ENCODE measurements at places on chromosomes 7 and 10.

GRCh38 chr10:88687853-88688467 is 18.1 kb upstream of the LIPK start:
- peak; percentile 19 for DNase-seq

DNA sequence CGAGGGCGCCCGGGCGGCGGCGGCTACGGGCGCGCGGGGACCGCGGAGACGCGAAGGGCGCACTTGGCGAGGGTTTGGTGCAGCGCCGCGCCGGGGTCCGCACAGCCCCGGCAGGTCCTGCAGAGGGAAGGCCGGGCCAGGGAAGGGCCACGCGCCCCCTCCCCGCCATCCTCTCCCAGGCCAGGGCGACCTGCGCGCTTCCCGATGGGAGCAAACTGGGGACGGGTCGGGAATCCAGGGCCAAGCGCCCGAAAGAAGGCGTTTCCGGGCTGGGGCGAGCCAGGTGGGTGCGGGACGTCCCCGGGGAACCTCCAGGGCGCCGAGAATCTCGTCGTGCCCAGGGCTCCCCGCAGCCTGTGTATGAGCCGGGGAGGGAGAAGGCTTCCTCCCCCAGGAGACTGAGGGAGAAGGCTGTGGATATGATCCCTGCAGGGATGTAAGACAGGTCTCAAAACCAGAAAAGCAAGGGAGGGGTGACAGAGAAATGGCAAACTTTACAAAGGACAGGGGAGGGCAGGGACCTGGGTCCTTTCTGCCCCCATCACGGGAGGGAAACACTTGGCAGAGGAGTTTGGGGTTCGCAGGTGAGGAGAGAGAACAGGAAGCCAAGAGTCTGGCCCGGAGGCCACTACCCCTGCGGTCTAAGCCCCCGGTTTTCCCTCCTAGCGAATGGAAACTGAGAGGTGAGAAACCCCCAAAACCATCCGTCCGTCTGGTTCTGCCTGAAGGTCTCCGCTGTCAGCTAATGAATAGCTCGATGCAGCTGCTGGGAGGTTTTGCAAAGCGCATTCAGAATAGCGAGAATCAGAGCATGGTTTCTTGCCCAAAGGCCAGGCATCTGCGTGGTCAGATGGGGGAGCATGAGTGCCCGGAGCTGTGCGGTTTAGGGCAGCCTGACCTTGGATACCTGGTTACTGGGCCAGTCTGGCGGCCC is 674 bp downstream of the AMZ1 start:
- DNase-seq = no peak

- no peak for DNase-seq
Observed at GRCh38 chr10:129896136-129896859, 67.8 kb downstream of the EBF3 start.

- DNase-seq = no peak
Observed at GRCh38 chr10:90857635-90858460, at the start of gene HTR7. HTR7 (minus strand) TSS chr10:90858039; CDS start chr10:90857671, 368 bp downstream.

GRCh38 chr10:67140641-67141040 is 214.8 kb downstream of the LRRTM3 start:
- DNase-seq = no peak
